Thymus (tissue), 14 donors: ENCODE measurements at places on chromosomes 3 and 15.

- no peak for DNase-seq
These were observed 158.8 kb downstream of the SLCO3A1 start for GRCh38 chr15:92012368-92012629.

DNA sequence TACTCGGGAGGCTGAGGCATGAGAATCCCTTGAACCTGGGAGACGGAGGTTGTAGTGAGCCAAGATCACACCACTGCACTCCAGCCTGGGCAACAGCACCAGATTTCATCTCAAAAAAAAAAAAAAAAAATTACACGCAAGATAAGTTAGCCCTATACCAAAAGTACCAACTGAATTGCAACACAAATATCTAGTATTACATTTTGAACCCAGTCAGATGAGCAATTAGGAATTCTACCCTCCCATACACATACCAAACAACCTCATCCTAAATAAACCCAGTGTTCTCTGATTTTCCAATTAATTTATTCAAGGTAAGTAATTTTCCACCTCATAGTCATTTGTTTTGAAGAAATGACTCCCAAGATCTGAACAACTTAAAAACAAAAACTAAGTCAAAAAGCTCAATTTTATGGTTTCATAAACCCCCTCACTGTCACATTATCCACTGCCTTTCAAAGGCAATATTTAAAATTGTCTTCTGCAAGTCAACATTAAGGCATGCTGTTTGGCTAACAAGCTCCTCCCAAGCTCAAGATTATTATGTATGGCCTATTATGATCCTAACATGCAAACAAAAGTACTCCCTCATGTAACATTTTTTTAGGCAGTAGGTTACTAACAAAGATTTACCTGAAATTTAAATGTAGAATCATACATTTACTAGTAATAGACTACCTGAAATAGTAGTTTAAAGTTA is 4.5 kb downstream of the RAF1 start:
- DNase-seq = no peak

GRCh38 chr3:123508178-123508577 is 59.3 kb upstream of the ADCY5 start:
- no peak for DNase-seq

DNA sequence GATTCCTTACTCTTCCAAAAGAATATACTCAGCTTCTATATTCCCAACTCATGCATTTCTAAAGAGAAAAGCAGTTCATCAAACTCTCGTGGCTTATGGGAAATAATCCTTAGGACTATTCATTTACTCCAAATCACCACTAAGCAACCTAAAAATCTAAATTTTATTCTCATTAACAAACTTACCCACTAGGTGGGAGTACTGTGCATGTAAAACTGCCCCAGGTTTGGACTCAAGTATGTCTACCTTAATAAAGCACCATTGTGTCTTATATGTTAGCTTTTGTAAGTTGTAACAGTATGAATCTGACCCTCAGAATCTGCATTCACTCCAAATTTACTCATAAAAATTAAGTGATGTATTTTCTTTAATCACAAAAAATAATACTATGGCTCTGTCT is 25.3 kb downstream of the RAD18 start:
- DNase-seq = no peak

DNA sequence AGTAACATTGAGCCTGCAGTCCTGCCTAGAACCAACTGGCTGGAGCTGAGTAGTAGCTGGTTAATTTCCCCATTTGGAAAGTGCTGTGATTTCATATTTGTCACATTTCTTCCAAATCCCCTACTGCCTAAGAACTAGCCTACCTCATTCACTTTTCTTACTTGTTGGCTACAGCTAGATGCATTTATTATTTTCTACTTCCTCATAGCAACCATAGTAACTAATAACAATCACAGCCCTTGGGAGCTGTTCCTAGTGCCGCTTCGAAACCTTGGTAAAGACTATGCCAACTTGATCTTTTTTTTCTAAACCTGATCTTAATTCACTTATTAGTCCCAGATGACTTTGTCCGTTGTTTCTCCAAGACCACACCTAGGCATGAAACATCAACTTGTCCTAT is 240.3 kb downstream of the FGF12 start:
- DNase-seq = no peak

GRCh38 chr3:159865041-159865579 is 123.5 kb upstream of the IL12A start:
- DNase-seq = no peak

GRCh38 chr15:74463634-74464033 is 2.7 kb upstream of the UBL7 start:
- DNase-seq = no peak

GRCh38 chr3:59885101-59885500 is 835.3 kb upstream of the CFAP20DC start:
- DNase-seq = no peak

DNA sequence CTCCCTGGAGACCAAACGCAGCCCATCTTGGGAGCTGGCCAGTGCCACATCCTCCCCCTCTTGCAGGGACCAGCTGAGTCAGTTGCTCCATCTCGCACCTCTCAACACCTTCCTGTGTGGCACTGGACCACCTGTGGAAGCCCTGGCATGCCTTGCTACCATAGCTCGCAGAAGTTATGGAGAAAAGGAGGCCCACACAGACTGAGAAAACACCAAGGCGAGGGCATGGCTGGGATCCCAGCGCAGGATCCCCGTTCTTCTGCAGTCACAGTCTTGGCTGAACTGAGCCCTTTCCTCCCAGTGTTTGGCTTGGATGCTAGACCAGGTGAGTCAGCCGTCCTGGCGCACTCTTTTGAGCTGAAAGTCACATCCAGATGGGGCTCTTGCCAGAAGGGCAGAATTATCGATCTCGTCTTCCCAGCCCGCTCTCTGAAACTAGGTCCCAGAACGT is 46.9 kb downstream of the CHRD start:
- no peak for DNase-seq

GRCh38 chr3:123296836-123297626 is 95.3 kb downstream of the SEC22A start:
- DNase-seq = no peak

- no peak for DNase-seq
These were observed 155.4 kb upstream of the TPM1 start for GRCh38 chr15:62887113-62887570.

GRCh38 chr3:172190980-172191379 is 151.6 kb downstream of the FNDC3B start:
- no peak for DNase-seq

DNA sequence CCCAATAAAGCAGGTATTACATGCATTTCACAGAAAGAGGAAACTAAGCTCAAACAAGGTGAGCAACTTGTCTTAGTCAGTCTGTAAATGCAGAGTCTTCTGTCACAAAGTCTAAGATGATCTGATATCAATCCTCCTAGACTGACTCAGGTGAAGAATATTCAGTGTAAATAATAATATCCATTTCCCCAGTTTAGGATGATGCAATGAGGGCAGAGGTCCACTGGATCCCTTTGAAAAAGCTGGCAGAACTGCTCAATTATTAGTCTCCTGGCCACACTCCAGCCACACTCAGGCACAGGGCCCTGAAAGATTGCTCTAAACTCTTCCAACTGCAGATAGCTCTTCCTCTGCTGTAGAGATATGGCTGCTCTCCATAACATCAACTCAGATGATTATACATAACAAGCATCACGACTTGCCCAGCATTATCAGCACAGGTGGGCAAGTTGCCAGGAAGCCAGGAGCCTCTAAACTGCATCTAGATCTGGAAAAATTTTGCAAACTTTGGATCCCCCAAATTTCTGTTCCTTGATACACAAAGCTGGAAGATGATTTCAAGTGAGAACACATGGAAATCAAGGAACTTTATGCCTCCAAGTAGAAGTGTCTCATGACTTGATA is 129.8 kb upstream of the CPNE4 start:
- no peak for DNase-seq

DNA sequence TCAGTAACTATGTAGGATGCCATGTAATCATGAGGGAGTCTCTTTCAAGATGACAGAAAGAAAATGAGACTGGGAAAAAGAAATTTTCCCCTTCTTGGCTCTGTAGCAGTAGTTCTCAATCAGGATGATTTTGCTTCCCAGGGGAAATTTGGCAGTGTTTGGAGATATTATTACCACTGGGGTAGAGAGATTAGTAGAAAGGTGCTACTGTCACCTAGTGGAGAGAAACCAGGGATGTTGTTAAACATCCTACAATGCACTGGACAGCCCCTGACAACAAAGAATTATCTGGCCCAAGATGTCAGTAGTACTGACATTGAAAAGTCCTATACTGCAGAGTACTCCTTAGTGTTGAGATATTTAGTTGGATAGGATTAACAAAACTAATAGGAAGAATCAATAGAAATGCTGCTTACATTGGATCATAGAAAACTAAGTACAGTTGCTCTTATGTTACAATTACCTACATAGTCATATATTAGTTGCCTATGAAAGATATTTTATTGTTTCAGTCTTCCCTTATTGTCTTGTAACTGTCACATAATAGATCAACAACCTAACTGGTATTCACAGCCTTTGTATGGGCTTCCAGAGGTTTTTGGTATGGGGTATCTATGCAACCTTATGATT is 433.3 kb downstream of the RAP2B start:
- no peak for DNase-seq

- DNase-seq = no peak
These were observed 6.0 kb downstream of the MECOM start for GRCh38 chr3:169657351-169658124.

DNA sequence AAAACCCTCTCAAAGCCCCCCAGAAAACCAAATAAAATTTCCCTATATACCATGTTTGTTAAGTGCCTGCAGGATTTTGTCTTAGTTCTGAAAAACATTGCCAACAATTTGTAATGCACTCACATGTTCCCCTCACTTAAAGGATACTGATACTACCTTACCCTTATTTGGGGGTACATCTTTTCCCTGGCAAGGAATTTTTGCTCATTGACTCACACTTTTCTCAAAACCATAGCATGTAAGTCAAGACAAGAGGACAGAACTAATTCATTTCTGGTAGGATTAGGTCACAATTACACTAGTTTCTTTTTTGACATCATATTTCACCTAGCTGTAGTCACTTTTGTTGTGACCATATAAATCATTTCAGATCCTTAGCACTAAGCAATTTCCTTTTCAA is 222.2 kb downstream of the THRB start:
- no peak for DNase-seq

GRCh38 chr3:21624524-21624923 is 126.5 kb downstream of the ZNF385D start:
- no peak for DNase-seq

DNA sequence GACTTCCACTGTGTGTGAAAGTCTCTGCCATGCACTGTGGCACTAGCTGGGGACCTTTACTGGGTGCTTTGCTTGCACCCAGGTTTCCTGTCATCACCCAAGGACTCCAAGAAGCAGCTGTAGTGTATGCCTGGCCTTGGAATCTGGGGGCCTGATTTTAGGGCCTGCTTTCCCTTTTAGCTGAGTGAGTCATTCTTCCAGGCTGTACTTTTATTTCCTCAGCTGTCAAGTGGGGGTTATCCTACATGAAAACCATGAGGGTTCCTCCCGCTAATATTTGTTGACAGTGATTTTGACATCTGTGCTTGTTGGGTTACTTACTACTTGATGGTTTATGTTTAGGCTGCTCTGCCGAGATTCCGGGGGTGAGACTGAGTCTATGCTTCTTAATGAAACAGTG is 18.5 kb downstream of the GORASP1 start:
- DNase-seq = no peak

DNA sequence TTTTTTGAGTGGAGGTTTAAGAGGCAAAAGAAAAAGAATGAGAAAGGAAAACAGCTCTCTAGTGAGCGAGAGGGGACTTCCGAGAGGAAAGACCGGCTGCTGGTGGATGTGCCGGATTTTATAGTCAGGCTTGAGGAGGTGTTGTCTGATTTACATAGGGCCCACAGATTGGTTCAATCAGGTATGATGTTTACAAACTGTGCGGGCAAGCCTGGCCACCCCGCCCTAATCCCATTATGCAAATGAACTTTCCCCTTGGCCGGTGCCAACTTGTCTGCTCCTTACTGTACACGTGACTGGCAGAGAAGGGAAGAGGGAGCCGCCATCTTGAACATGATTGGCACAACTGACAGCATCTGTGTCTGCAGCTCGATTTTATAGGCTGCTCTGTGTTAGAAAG is 44.7 kb downstream of the FAM43A start:
- DNase-seq = no peak

DNA sequence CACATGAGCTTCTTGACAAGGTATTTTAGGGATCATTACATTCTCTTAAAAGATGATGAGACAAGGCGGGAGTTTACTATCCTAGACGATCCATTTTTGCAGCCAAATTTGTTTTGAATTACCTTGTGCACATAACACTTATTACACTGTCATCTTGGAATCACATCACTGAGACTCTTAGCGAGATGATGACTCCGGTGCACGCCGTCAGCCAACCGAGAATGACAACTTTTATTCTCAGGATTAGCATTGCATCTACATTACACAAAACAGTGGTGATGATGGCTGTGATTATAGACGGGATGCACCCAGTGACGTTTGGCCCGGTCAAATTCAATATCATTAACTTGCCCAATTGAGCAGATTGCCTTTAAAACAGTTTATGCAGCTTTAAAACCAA is 216.1 kb downstream of the PDZRN3 start:
- no peak for DNase-seq

- no peak for DNase-seq
These were observed 95.7 kb upstream of the C3orf80 start for GRCh38 chr3:160129459-160130061.

GRCh38 chr15:26438718-26439117 is 334.1 kb downstream of the GABRB3 start:
- no peak for DNase-seq

GRCh38 chr15:48914717-48915116 is 36.8 kb downstream of the EID1 start:
- no peak for DNase-seq

DNA sequence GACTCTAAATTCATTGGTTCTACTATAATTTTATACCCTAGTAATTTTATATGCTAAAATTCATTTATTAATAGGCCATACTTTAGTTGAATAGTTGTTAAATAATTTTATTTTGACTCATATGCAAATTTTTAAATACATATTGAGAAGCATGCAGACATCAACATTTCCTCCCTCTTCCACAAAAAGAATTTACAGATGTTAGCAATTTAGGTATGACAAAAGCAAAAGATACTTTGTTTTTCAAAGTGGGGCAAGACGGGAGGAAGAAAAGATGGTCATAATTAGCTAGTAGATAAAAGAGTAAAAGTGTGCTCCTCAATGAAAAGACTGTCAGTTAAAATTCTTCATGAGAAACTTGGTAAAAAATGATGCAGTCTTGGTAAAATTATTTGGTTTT is 148.9 kb upstream of the TSPAN3 start:
- DNase-seq = no peak

DNA sequence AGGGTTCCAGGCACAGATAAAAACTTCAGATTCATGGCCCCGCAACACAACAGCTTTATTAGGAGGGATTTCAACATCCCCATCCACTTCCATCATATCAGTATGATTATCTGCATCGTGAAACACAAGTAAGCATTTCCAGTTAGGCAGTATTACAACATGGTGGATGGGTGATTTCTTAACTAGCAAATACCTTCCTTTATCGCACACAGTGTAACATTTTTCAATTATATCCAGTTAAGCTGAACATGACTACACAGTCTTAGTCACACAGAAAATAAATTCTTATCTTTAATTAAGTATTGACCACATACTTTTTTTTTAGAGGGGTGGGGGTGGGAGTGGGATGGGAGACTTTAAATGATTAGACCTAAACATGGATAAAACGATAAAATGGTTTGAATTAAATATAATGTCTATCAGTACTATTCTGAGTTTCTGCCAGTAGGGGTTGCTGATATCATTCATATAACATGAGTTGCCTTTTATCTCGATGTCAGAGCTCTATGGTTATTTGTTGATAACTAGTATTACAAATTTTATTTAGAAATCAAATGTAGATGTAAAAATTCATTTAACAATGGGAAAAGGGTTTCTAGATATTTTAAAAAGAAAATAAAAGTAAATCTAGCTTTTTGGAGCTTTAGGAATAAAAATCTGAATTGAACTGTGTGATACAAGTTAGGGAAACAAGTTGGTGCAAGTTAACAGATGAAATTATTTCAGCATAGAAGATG is 146.6 kb downstream of the TBL1XR1 start:
- DNase-seq = peak; percentile 48
